Placental pericyte (primary cell): ENCODE measurements at places on chromosomes 12 and 14. TPM values are rescaled to one million over a fixed set of nuclear protein-coding genes. Genes with fewer than 3 reads are reported as not detected.

Gene PTHLH
- 1.8 and 11.5 TPM in 2 replicates for total RNA-seq

Gene FZD10
- not detected in 2 replicates for total RNA-seq

Gene NGB
- total RNA-seq, result not detected in 2 replicates

Gene TESPA1
- total RNA-seq, result not detected in 2 replicates

Gene C12orf50
- not detected in 2 replicates for total RNA-seq

Gene SOCS4
- 14.2 and 23.8 TPM in 2 replicates for total RNA-seq

Gene TTC9
- total RNA-seq, result under 0.01 TPM in 1 of 2 replicates, not detected in the other

Gene AQP6
- total RNA-seq, result not detected in 2 replicates

Gene ASCL1
- total RNA-seq, result not detected in 2 replicates

Gene BDKRB1
- total RNA-seq, result 46.7 and 47.5 TPM in 2 replicates

Gene CHGA
- not detected in 2 replicates for total RNA-seq

Gene C14orf39
- total RNA-seq, result not detected in 2 replicates

Gene DHH
- total RNA-seq, result under 0.01 TPM in 2 replicates

Gene REP15
- 2.0 and 3.7 TPM in 2 replicates for total RNA-seq

Gene ADCY4
- 0.66 and 3.1 TPM in 2 replicates for total RNA-seq

Gene ALG10B
- 1.8 and 5.4 TPM in 2 replicates for total RNA-seq

Gene RNASE4
- total RNA-seq, result 2.9 and 7.0 TPM in 2 replicates

Gene CD69
- total RNA-seq, result 1.9 TPM in 1 of 2 replicates, not detected in the other

Gene CATSPERB
- not detected in 2 replicates for total RNA-seq

Gene ZC2HC1C
- total RNA-seq, result 0.22 and 2.3 TPM in 2 replicates
